ENCODE measurements at places on chromosomes 6 and 20.

DNA sequence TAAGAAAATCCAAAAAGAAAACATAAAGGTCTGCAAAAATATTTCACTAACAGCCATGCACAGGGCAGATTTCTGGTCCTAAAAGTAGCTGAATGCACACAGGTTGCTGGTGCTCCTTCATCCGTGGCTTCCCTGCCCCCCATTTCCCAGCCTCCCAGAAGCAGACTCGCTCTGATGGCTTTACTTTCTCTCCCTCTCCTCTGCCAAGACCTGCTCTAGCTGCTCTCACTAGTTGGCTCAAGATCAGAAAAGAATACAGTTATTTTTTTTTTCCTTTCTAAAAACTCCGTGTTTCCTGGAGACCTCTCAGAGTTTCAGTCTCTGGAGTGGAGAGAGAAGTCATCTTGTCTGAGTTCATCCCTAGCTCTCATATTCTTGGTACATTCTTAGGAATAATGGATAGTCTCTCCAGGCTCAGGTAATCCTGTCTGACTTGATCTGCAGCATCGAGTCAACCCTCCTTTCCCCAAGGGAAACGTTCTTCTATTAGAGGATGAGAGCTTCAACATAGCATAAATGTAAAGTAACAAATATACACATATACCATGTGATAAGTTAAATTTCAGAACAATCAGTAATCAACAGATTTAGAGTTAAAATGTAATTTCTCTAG is 214.2 kb downstream of the TBC1D7 start:
- no peak for DNase-seq

GRCh38 chr20:9440892-9441291 is 73.5 kb upstream of the LAMP5 start:
- no peak for DNase-seq

DNA sequence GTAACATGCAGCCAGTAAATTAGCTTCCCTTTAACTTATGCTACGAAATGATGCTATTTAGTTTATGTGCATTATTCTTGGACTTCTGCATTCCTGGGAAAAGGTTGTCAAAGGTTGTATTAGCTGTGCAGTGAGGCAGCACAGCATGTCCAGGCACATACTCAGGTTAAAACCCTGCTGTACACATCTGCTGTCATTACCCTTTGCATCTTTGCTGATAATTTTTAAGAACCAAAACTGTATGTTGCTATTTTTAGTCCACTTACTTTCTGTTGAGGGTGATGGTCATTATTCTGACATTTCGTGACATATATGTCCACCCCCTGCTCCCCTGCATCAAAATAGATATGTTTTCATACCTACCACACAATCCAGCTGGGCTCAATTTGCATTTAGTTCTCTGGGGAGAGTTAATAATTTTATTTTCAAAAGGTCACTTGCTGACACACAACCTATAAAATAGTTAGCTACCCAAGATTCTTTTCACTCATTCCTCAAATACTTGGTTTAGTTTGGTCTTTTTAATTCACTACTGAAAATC is 142.5 kb upstream of the SPACA1 start:
- no peak for DNase-seq

GRCh38 chr6:128202169-128202765 is 301.4 kb upstream of the THEMIS start:
- DNase-seq, result no peak

GRCh38 chr6:80720824-80721223 is 614.4 kb downstream of the BCKDHB start:
- DNase-seq, result no peak

DNA sequence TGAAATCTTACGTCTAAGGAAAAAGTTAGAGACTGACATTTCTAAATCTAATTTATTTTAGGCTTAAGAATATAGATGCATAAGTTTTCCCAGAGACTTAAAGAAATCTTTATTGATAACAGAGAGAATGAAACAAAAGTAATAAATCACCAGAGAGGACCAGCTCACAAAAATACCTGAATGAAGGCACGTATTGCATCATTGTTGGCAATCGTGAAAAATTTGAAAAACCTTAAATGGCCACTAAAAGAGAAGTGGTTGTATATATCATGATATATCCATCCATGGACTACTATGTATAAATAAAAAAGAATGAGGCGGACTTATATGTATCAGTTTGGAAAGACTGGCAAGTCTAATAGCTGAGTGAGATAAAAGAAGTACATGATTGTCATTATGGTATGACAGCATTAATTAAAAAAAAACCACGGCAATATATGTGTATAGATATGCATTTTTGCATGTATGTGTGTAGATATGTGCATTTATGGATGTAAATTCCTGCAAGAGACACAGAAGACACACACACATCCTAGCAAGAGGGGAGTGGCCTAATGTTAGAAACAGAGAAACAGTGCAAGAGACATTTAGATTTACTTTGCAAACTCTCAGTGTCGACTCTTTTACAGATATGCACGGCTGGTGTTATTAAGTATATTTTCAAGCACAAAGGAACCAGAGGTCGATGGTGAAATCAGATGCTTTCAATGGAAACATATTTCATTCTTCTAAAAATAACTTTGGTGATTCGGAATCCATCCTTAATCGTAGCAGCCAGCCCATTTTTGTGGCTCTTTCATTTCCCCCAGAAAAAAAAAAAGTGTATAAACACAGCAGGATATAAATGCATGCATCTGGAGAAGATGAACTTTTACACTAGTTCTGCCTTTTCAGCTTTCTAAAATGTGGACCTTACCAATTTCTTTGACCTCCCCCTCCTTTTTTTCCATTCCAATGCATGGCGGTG is 156.1 kb upstream of the SALL4 start:
- DNase-seq, result no peak

All from esophagus squamous epithelium (tissue), 5 donors.